ENCODE measurements at places on chromosomes 7 and 10.

DNA sequence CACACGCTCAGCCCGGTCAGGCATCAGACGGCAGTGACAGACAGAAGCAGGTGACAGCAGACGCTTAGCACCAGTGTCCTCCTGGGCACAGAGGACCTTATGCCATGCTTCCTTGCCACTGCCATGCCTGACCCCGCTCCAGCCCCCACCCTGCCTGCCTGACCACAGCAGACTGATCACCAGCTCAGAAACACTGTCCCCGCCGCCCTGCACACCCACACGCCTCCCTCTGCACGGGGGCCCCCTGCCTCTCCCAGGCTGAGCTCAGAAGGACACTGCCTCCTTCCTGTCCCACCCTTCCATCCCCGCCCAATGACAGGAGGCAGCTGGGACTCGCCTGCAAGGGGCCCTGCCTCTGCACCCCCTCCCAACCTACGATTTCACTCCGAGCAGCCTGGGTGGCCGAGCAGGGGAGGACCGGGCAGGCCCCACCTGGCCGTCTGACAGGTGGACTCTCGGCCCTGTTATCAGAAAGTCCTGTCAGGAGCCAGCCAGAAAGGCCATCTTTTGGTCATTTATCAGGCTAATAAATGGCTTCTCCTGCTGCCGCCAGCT is 183.4 kb downstream of the ELFN1 start:
- DNase-seq, result no peak

GRCh38 chr7:27453702-27454405 is 208.8 kb downstream of the HIBADH start:
- no peak for DNase-seq

GRCh38 chr7:142868986-142869415 is 14.1 kb downstream of the EPHB6 start:
- DNase-seq, result no peak

GRCh38 chr10:32386623-32387260 is 39.8 kb upstream of the EPC1 start:
- no peak for DNase-seq

DNA sequence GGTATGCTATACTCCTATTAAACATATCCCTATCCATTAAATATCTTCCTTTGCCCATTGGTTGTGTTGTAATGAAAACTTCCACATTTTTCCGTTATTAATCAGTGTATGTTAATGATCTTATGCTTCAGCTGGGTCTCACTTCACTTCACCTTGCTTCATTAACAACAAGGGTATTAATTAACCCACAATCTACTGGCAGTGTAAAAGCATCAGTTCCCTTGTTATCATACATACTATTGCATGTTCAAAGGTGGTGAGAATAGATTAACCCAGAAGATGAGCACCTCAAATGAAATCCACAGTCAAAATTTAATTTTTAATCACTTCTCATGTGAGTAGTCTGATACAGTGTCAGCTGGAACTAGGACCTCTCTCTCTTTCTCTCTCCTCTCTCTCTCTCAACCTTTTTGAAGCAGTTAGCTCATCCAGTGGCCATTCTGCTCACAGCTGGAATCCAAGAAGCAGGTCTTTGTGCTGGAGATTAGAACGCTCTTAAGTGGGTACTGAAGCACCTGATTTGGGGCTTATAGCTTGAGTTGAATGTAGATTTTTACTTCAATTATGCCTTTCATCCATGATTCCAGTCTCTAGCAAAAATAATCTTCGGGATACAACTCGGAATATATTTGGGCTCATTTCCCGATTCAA is 172.3 kb downstream of the RAPGEF5 start:
- DNase-seq, result no peak

DNA sequence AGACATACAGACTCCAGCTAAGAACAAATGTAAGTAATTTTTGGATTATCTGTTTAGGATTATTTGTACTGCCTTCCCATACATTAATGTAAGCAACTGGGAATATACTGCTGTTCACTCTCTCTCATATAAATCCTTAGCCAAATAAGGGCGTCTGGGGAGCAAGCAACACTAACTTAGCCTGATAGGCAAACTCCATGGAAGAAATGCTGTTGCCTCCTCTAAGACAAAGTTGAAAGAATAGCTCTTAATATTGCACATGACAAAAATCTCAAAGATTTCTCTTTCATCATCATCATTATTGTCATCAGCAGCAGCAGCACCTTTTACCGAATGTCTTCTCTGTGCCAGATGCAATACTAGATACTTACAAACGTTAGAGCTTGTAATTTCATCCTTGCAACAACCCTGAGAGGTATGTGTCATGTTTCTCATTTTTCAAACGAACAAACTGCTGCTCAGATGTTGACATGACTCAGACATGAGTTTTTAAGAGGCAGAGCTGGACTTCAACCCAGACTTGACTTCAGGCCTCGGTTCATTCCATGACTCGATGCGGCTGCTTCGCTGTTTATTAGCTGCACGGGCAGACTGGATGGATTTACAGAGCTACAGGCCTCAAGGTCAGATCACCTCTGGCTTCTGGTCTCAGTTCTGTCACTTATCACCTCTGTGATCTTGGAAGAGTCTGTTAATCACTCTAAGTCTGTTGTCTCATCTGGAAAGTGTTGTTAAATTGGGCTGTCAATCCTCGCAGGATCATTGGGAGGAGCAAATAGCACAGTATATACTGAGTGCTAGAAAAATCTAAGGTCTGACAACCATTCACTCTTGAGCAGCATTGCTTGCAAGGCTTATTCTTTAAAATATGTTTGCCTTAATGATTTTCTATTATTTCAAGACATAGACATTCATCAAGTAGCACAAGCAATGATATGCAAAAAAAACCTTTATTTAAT is 126.3 kb upstream of the CELF2 start:
- DNase-seq, result no peak

DNA sequence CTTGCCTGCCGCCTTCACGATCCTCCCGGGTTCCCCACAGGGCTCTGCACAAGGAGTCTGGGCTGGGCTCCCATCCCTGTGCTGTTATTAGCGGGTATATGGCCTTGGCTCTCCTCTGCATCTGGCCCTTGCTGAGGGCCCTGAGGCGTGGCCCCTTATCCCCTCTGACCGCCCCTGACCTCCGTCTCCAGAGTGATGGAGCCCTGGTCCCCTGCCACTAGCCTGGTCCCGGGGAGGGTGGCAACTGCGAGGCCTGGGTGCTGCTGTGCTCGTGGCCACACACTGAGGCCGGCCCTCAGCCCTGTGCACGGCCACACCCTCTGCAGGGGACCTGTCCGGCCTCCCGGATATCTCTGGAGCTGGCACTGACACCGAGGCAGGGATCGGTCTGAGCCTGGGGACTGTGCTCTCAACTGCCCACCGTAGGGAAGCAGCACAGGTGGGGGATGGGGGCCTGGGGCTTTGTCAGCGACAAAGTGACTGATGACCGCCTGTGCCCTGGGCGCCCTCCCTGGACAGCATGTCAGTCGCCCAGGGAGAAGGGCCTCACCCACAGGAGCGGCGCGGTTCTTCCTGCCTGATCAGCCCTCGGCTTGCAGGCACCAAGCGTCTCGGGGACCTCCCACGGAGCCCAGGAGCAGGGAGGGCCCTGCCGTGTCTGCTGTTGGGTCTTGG is 72.4 kb downstream of the NKX6-2 start:
- no peak for DNase-seq

DNA sequence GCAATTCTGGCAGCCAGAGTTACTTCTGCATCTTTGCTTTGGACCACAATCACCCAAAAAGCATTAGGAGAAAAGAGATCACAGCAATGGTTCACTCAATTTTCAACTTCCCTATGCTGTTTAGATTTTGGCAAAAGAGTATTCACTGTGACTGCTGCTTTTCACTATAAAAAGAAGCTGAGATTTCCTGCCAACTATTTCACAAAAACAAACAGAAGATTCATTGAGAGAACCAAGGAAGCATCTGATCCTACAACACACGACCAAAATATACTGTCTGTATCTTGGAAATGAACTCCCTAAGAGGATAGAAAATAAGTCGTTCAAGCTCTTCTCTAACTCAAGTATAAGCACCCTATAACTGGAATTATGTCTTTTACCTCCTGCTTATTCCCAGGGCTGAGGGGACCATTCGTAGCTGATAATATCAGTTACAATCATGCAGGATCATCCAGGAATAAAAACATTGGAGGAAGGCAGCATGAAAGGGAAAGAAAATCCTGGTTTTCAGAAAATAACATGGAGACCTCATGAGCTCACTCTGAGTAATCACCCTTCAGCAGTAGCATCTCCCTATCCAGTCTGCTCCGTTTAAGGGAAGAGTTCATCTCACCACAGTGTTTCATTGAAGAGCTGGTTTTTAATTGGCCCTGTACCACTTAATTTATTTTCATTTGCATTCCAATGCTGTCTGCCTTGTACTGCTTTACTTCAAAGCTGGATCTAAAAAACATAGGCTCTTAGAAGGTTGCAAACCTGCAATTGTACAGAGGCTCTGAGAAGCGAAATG is 256.2 kb downstream of the PAXIP1 start:
- DNase-seq, result no peak

DNA sequence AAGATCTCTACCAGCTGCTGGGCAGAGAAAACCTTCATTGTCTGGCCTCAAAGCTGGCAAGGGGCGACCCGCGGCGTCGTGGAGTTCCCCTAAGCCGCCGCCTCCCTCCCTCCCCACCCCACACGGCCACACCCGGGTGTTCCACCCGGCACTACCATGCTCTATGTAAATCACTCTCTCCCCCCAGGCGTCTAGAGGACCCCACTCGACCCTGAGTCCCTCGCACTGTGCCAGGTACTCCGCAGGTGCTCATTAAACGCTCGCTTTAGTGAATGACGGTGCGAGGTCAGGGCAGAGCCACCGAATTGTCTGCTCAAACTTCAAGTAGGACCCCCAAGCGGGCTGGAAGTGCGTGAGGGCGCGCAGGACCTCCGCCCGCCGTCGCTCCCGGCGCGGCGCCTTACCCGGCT is 628 bp downstream of the PARP12 start:
- DNase-seq, result no peak

GRCh38 chr7:157675427-157675927 is 338.7 kb downstream of the DNAJB6 start:
- DNase-seq, result no peak

GRCh38 chr7:77313085-77313484 is 103.1 kb downstream of the GSAP start:
- no peak for DNase-seq

- DNase-seq, result no peak
Observed at GRCh38 chr7:47382200-47382599, 199.7 kb downstream of the TNS3 start.

DNA sequence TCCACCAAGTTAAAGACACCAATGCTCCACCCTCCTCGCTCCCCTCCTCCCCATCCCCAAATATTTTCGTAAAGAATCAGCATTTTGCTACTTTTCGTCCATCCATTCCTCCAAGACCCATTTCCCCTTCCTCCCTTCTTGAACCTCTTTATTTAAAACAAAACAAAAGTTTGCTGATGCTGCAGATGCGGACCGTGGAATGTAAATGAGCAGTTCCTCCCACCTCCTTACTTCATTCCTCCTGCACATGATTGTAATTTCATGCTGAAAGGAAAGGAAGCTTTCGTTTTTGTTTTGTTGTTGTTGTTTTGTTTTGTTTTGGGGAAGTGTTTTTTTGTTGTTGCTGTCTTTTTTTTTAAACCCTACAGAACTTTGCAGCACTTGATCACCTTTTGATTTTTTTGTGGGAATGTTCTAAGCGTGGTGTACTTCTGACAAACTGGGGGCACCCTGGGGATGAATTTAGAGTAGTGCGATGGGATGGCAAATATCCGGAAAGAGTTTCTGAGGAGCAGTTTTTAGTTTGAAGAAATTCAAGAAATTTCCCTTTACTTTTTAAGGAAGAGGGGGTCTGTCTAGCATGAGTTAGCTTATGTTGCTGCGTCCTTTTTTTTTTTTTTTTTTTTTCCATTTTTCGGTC is 177.3 kb downstream of the TCF7L2 start:
- no peak for DNase-seq

GRCh38 chr7:129796186-129796775 is 156.5 kb downstream of the UBE2H start:
- no peak for DNase-seq

DNA sequence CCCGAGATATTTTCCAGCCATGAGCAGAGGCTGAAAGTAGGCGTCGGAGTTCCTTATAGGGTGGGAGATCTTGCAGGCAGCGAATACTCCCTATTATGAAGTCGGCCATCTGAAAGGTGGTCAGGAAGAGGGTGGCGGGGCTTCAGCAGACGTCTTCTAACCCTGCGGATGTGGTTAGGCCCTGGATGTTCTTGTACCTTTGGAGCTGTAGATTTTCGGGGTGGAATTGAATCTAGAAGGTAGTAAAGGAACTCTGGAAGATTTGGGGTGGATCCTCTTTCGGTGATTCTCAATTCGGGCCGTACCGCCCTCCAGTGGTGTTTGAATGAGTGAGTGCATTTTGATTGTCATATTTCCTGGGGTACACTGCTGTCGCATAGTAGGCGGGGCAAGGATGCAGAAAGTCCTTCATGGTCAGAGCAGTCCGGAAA is 635 bp downstream of the NUP205 start:
- peak; percentile 44 for DNase-seq

GRCh38 chr10:103089493-103089892 is 103.6 kb downstream of the NT5C2 start:
- DNase-seq, result no peak

DNA sequence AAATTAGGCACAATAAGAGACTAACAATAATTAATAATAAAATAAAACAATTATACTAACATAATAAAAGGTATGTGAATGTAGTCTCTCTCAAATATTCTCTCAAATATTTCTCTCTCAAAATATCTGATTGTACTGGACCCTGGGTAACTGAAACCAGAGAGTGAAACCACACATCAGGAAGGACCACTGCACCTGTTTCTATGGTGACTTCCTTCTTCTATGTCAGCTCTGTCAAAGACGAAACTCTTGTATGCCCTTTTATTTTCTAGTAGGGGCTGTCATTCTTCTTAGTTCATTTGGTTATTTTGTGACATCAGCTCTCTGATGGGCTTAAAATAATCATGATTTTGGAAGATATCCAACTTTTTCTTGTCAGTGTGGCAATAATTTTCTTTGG is 428.0 kb upstream of the TPK1 start:
- no peak for DNase-seq

- no peak for DNase-seq
Observed at GRCh38 chr7:68474661-68475216, 1123.5 kb upstream of the AUTS2 start.

GRCh38 chr10:83274088-83274487 is 865.2 kb upstream of the GHITM start:
- no peak for DNase-seq

GRCh38 chr7:105985672-105986215 is 22.7 kb downstream of the CDHR3 start:
- DNase-seq, result no peak

DNA sequence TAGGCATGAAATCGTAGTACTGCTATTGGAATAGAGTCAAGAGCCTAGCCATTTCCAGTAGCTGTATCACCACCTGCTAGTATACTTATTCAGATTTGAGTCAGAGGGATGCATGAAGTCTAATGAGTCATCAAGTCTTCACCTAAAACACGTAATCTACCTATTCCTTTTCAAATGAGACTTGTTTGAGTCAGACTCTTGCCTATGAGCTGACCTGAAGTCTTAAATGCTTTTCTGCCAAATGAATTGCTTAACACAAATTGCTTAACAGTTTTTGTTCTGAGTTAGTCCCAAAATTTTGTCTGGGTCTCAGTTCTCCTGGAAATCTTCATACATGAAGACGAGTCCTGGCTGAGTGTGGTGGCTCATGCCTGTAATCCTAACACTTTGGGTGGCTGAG is 165.2 kb downstream of the GNAT3 start:
- DNase-seq, result no peak
